Kidney tubule cell (primary cell): ENCODE measurements at places on chromosomes 16 and 17.

DNA sequence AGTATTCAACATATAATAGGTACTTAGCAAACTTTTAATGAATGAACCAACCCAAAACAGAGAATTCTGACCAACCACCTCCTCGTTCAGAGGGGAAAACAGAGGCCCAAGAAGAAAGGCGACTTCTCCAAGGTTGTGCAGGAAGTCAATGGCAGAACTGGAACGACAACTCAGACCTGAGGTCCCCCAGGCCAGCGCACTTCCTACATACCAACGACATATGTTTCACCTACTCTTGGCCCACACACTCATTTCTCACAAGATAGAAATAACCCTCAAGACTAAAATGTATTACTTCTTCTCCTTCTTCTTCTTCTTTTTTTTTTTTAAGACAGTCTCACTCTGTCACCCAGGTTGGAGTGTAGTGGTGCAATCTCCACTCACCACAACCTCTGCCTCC lies 14.4 kb downstream of the CHCT1 start:
- no peak for DNase-seq

- peak; percentile 17 for DNase-seq
Measured at GRCh38 chr17:56913353-56913866, 439 bp downstream of the TRIM25 start.

GRCh38 chr17:28477928-28478327 lies 4.5 kb downstream of the SLC13A2 start:
- DNase-seq = no peak

- no peak for DNase-seq
Measured at GRCh38 chr16:9971907-9972306, 210.3 kb downstream of the GRIN2A start.

DNA sequence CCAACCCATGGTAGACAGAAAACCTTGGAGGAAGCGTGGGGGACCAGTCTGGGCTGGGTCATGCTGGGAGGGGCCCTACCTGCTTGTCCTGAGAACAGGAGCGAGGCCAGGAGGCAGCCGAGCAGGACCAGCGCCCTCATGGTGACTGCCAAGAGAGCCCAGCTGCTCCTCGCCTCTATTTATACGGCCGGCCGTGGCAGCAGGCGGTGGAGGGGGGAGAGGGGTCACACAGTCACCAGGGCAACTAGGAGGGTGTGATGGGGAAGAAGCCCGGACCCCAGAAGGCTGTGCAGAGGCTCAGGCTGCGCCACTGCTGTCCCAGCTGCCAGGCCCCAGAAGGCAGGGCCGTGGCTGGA lies at the start of gene SRL:
Gene SRL (minus strand): TSS at position 153 of the 356 bp plus-strand sequence. CDS start 13 bp downstream, at position 140.
- no peak for DNase-seq

DNA sequence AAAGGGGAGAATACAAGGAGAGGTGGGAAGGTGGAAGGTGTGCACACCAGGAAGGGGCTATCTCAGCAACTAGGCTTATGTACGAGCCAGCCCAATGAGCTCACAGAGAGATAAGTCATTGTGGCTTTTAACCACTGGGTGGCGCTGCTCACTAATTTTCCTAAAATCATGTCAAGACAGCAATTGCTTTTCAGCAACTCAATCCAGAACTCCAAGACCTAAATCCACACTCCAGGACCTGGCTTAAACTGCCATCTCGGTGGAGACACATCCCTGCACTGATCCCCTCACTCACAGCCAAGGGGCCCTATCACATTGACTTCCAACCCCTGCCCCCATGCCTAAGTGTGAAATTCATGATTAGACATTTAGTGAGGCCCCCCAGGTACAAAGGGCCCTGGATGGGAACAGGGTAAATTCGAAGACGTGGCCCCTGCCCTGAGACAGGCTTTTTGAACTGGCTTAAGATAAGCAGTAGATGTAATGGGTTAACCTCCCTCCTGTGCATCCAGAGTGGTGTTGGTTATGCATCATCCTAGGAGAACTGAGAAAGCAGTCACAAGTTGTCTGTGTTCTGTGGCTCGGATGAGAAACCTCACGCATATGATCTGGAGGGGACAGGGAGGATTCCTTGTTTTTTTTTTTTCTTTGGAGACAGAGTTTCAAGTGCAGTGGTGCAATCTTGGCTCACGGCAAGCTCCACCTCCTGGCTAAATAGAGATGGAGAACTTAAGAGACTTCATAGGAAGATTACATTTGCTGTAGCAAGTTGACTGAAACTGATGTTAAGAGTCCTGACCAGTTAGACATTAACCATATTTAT lies 11.5 kb downstream of the CCL16 start:
- peak; percentile 77 for DNase-seq

- peak; percentile 53 for DNase-seq
Measured at GRCh38 chr17:61002316-61002736, 324.7 kb downstream of the BCAS3 start.

DNA sequence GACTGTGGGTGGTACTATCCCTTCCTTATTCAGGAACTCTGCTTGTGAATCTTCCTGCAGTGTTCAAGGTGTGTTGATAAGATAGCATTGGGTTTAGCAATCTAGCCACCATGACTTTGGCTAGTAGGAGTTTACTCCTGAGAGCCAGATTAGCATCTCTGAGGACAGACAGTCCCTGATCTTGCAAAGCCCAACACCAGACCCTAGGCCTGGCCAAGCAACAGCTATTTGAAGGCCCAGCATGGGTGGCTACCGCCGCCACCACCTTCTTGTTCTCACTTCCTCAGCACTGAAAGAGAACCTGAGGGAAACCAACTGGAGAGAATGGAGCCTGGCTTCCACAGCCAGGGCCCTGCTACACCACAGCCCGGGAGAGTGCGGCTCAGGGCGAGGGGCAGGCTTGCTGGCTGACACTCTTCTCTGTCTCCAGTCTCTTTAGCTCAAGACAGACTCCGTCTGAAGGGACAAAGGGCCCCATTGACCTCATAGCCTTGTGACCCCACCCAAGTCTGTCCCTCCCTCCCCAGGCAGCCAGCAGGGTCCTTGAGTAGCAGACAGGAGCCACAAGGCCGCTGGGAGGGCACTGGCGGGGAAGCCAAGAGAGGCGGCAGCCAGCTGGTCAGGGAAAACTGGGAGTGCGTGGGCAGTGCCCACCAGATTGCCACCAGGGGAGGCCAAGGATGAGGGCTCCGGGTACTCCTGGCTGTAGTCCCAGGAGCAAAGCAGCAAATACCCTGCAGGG lies 10.9 kb upstream of the ARHGAP23 start:
- DNase-seq = no peak

DNA sequence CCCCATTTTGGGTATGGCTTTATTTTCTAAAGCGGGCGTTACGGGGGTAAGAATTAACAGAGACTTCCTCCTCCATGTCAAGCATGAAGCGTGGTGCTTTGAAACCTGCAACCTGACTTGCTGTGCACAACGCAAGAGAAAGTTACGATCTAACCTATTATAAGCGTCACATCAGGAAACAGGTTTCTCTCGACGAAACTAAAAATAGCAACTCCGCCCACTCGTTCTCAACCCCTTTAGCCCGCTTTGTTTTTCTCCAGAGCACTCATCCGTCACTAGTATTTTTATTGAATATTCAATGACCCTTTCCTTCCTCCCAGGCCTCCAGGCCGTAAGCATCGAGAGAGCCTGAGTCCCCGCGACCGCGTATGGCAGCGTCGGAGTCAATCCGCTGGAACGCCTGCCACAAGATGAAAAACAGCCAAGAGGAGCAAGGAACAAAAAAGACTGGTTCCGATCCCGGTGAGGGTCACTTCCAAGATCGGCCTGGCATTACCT lies 555 bp downstream of the NUP88 start:
- peak; percentile 88 for DNase-seq

- DNase-seq = peak; percentile 90
Measured at GRCh38 chr16:84730406-84731106, 30.8 kb downstream of the USP10 start.

DNA sequence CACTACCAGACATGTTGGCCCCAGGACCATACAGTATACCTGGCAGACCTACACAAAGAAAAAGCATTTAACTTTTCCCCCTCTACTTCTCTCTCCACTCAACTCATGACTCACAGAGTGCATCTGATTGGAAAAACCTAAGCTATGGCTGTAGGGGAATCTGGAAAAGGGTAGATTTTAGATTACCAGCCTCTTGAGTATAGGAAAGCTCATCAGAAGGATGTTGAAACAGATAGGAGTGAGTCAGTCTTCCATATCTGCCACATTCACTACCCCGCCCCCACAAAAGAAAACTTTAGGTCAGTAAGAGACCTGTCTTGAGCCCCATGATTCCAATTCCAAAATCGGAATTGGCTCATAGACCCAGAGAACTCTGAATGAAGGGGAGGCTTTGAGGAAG lies 12.3 kb downstream of the KRT9 start:
- DNase-seq = no peak

GRCh38 chr17:3766779-3767178 lies 34.2 kb downstream of the ITGAE start:
- no peak for DNase-seq

GRCh38 chr16:81693744-81694303 lies 85.3 kb upstream of the PLCG2 start:
- DNase-seq = no peak

- peak; percentile 22 for DNase-seq
Measured at GRCh38 chr16:30184096-30184890, 891 bp downstream of the CORO1A start.

DNA sequence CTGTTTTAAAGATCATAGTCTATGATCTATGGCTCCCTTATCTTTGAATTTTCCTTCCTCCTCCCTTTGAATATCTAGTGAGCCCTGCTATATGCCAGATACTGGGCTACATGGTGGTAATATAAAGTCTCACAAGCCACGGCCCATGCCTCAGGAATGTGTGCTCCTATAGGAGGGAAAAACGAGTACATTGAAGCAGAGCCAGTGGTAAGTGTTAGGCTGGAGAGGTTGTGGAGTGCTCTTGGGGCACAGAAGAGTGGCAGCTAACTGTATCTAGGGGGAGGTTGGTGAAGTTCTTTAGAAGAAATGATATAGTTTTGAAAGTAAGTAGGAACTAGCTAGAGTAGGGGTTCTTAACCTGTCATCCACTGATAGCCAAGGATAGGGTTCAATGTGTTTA lies 105.8 kb upstream of the PMFBP1 start:
- no peak for DNase-seq

DNA sequence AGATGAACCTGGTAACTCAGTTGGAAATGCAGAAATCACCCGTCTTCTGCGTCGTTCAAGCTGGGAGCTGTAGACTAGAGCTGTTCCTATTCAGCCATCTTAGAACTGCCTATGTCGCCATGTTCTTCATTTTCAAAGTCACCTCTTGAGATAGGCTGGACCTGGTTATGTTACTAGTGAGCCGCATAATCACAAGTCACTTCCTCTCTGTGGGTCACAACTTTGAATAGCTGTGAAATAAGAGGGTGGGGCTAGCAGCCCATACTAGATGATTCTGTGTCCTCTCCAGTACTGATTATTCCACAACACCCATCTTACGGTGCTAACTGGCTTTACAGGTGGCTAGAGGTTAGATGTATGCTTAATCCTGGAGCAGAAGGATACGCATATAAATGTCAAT lies 74.2 kb downstream of the VPS53 start:
- no peak for DNase-seq

- peak; percentile 50 for DNase-seq
Measured at GRCh38 chr16:88561485-88562359, 8.5 kb upstream of the ZC3H18 start.

DNA sequence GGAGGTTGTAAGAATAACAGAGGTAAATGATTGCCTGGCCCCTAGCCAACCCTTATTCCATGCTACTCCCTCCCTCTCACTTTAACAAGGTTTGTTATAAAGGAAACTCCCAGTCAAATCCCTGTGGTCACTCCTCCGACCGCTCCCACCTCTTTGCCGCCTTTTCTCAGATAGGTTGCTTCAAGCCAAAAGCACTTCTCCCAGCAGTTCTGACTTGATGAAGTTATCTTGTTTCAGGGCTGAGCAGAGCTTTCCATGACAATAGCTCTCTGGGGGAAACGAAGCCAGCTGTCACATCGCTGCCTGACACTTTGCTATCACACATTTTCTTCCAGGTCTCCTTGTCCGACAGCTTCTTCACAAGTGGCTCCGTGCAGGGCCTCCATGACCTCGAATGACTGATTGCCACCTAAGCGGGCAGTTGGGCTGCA lies 278.6 kb downstream of the HAPSTR1 start:
- no peak for DNase-seq

DNA sequence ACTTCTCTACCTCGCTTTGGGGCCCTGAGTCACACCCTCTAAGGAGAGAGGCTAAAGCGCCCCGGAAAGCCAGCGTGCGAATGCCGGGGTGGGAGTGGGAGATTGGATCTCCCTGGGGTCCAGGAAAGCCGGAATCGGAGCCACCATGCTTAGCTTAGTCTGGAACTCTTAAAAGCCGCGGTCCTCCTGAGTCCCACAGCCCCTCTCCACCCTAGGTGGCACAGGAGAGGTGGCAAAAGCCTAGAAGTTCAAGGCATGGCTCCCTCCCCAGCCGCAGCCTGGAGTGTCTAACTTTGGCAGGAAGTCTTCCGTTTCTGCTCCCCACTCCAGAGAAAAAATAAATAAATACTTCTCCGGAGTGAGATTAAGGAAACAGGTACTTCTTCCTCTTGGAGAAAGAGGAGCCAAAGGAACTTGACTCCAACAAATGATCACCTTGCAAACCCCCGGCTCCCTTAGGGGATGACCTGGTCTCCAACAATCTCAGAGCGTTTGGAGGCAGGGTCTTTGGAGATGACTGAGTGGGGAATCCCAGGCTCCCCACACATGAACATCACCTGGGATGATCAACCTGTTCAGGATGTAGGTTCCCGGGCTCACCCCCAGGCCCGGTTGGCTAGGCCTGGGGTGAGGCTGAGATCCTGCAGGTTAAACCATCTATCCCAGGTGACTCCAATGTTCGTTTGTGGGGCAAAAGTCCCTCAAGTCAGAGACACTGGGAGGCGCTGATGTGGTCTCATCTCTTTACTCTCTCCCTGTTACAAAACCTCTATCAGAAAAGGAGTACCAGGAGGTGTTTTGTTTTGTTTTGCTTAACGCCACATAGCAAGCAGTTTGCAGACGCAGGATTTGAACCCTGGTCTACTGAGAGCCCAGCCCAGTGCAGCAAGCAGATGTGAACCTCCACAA lies 2.9 kb downstream of the CIITA start:
- DNase-seq = no peak

DNA sequence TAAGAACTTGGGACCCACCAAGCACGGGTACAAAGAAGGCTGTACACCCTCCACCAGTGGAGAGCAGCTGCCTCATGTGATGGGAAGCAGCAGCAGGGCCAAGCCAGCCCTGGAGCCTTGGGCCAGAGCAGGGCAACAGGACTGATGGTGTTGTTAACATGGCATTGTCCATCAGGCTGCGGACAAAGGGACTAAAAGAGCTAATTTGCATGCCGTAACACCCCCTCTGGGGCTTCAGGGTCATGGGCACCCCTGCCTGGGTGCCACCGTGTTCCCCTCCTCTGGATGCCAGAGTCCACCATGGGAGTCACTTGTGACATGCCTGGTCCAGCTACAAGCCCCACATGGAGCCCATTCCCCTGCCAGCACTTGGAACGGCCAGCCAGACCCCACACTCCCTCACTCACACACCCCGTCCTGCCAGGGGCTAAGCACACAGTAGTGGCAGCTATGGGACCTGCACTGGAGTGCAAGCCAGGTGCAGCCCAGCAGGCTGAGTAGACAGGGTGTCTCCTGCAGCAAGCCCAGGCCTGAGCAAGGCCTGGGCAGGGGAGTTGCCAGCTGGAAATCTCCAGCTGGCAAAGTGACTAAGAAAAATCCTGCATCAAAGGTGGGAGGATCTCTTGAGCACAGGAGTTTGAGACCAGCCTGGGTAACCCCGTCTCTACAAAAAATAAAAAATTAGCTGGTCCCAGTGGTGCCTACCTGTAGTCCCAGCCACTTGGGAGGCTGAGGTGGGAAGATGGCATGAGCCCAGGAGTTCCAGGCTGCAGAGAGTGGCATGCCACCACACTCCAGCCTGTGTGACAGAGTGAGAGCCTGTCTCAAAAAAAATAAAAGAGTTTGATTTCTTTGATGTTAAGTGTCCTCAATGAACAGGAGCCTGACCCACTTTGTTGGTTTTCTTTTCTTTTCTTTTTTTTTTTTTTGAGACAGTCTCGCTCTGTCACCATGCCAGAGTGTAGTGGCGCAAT lies 33.7 kb downstream of the NOL11 start:
- no peak for DNase-seq
